ENCODE measurements at places on chromosomes 5 and 9.

DNA sequence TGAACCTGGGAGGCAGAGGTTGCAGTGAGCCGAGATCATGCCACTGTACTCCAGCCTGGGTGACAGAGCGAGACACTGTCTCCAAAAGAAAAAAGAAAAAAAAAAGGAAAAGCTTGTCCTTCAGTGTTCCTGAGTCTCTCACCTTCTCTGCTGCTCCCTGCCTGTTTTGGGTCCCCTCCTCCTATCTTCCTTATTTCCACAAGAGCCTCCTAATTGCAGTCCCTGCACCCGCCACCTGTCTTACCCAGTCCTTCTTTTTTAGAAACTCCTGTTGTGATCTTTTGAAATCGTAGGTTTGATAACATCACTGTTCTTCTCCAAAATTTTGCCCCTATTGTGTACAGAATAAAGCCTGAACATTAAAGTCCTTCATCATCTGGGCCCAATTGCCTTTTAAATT is 234.9 kb downstream of the SH3GL2 start:
- no peak for ATAC-seq

DNA sequence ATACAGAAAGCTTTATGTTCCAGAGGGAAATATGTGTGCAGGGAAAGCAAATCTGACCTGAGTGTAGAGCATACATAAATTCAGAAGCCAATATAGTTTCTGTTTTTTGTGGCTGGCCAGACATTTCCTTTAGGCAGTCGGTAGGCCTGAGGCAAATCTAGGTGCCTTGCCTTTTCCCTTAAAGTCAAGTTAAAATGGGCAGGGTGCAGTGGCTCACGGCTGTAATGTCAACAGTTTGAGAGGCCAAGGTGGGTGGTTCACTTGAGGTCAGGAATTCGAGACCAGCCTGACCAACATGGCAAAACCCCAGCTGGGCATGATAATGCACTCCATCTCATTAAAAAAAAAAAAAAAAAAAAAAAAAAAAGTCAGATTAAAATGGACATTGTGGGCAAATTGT is 31.2 kb downstream of the PHAX start:
- ATAC-seq: no peak

- no peak for ATAC-seq
These were observed 149.7 kb upstream of the SPRY4 start for GRCh38 chr5:142474431-142475094.

DNA sequence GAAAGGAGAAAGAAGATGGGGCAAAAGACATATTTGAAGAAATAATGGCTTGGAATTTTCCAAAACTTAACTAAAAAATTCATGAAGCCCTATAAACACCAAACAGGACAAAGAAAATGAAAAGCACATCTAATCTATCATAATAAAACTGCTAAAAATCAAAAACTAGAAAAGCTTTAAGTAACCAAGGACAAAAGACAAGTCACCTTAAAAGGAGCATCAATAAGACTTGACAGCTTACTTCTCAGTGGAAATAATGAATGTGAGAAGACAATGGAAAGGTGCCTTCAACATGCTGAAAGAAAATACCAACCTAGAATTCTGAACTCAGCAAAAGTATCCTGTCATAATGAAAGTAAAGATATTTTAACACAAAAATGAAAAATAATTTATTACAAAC is 27.0 kb downstream of the GTF3C4 start:
- no peak for ATAC-seq

DNA sequence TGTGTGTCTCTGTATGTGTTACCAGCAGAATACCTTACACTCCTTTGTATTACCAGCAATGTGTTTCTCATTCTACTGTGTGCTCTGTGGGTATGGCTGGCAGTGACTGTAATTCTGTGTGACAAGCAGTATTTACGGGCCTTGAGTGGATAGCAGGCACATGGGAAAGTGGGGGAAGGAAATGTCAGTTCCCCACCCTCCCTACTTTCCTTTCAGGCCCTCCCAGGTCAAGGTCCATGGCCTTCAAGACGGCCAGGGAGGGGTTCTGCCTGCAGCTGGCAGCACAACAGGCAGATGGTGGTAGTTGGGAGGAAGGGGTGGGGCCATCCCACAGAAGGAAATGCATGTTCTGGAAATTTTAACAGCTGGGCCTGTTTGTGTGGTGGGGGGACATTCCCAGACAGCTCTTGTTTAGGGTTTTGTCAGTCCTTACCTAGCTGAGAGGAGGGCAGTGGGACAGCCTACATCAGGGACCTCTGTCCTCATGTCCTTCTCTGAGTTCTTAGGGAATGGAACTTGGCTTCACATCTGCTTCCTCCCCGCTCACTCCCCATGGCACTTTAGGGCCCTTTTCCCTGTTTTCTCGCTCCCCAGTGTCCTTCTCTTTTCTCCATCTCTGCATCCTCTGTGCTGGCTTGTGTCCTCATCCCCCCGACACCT is 14.6 kb upstream of the TNIP1 start:
- ATAC-seq: peak; percentile 7

DNA sequence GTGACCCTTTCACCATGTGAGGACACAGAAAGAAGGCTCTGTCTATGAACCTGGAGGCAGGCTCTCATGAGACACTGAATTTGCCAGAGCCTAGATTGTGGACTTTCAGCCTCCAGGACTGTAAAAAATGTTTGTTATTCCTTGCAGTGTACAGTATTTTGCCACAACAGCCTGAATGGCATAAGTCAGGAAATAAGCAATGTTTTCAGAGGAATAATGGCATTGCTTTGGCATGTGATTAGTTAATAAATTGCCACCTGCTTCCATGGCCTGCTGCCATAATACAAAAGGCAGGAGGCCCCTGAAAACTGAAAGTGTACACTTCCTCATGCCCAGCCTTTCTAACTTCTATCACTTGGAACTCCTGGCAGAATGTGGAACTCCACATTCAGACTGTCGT is 408.1 kb downstream of the GADD45G start:
- no peak for ATAC-seq

DNA sequence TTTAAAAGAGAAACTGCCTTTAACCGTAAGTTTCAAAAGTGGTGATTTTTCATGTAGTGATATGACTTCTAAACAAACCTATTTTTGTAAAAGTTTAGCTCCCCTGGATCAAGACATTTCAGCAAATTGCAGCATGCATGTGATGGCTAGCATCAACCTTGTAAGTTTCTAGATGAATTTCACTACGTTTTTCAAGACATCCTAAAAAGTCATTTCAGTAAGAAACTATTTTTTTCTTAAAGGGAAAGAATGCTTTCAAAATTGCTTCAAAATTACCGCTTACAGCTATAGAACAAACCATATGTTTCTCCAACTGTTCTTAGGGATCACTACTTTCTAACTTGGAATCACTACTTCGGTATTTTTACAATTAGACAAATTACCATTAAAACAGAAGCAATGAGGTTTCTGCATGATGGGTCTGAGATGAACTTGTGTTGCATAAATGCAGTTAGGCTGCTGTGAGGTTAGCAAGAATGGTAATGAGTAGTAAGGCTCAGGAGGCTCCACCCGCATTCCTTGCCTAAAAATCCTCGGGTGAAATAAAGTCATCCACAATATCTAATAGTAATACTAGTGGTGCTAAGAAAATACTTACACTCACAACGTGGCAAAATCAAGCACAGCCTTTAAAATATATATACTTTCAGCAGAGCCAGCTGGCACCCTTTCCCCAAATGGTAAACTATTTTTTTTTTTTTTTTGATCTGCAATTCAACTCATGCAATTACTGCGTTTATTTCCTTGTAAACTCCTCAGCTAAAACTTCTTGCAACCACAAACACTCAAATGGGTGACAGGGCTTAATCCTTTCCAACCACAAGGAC is 53.8 kb downstream of the CDC14B start:
- peak; percentile 34 for ATAC-seq

DNA sequence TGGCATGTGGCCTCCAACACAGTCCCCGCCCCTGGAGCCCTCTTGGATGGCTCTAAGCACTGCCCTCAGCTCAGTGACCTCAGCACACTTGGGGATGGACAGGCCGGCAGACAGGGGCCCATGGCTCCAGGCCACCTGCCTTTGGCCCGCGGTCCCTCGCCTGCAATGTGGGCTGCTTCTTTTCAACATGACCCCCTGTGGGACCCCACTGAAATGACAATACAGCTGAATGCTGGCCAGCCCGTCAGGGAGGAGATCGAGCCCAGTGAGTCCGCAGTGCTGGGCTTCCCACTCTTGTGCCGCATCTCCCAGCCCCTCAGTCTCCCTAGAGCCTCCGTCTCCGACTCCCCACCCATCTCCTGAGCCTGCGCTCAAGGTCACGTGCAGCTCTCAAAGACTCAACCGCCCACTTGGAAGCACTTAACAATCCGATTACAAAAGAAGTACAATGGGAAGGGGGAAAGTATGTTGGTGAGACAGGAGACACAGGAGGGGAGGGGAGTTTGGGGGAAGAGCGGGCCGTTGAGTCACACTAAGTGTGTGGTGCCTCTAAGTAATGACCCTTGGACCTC is 238.9 kb downstream of the HSPA4 start:
- no peak for ATAC-seq

GRCh38 chr5:83965441-83965840 is 244.8 kb upstream of the HAPLN1 start:
- ATAC-seq: no peak

GRCh38 chr5:138809391-138809790 is 56.2 kb downstream of the CTNNA1 start:
- ATAC-seq: no peak

GRCh38 chr9:29021632-29022031 is 1448.4 kb upstream of the C9orf72 start:
- no peak for ATAC-seq

DNA sequence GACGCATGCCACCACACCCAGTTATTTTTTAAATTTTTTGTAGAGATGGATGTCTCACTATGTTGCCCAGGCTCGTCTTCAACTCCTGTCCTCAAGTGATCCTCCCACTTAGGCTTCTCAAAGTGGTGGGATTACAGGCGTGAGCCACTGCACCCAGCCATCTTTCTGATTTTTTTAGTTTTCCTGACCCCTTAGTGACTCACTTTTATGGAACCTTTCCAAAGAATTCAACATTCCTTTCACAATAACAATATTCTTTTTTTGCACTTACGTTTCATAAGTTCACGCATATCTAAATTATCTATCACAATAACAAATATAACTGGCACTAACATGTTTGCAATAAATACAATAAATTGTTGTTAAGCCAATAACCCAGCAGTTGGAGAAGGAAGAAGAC is 8.5 kb downstream of the ELOVL7 start:
- ATAC-seq: no peak

DNA sequence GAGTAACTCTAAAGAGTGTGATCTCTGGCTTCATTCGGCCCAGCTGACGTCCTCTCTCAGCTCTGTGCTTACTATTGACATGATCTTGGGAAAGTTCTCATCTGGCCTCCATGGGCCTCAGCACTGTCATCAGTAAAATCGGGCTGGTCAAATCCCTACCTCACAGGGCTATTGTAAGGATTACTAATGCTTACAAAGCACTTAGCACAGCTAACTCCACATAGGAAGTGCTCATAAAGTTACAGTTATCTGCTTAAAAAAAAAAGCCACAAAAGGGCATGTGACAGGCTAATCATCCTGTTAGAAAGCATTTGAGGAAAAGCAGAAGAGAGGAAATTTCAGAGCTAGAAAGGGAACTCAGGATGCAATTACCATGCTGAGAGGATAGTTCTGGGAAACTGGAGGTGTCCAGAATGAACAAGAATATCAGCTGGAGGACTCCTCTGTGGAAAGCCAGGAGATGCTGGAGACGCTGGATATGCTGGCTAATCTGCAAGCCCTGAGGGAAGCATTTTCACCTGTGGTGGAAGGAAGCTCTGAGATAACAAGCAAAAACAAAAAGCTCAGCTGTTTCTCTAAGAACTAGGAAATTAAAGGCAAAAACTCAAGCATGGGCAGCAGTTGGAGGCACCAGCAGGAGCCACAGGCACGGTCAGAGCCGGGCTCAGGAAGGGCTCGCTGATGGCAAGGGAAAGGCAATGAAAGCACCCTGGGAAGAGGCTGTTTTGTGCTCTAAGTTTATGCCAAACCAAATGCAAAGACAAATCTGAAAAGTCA is 4.4 kb upstream of the BHMT start:
- peak; percentile 22 for ATAC-seq
